Calu3 (cell line): ENCODE measurements at places on chromosomes 3 and 15. TPM values are rescaled to one million over a fixed set of nuclear protein-coding genes. Genes with fewer than 3 reads are reported as not detected.
A peak's percentile ranks its signal among the peaks of the same experiment; 100 is the strongest.

Gene EXD1
- total RNA-seq: not detected in 2 replicates

DNA sequence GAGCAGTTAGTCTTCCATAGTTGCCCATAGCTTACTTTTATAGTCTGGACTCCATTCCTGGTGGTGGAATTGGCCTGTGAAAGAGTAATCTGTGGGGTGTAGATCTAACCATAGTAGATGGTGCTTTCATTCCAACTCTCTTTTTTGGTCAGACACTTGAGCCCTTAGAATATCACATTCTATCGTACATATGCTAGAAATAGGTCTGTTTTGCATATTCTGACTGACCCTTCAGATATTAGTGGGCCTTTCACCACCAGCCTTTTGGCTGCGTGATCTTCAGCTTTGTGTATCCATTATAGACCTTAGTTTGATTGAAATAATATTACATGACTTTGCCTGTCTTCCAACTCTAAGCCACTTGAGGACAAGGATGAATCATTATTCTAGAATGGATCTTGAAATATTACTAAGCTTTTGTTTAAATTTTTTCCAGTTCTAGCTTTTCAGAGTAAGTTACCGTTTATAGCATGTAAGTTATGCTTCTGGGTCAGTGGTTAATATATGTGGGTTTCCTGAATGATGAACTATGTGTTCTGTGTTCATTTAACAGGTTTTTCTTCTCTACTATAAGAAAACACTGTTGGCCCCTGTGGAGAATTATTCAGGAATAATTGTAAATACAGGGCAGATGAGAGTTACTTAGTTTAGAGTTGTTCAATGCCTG, 8.7 kb downstream of the RAB7A start:
- no peak for DNase-seq

DNA sequence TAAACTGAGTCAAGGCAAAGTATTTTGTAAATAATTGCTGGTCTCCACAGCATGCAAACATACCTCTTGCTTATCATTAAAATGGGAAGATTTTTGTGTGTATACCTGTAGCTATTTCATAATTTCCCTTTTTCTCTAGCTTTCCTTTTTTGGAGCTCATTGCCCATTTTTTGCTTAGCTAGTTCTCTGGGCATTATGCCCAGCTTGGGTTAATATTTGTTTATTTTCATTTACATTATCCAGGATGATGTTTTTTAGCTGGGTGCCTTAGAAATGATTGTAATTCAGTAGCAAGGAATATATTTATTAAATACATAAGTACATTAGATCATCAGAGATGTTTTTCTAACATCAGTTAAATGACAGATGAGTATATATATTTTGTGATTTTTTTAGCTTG, 1271.7 kb upstream of the GBE1 start:
- no peak for DNase-seq

- DNase-seq: no peak
These were observed 8.7 kb downstream of the SEMA3F start for GRCh38 chr3:50163572-50164455.

Gene TGM4
- 0.14 and 0.39 TPM in 2 replicates for total RNA-seq

- DNase-seq: peak; percentile 15
These were observed 4.9 kb downstream of the MON1A start for GRCh38 chr3:49924683-49925082.

GRCh38 chr15:46786590-46787285, 930.6 kb upstream of the SEMA6D start:
- DNase-seq: no peak

DNA sequence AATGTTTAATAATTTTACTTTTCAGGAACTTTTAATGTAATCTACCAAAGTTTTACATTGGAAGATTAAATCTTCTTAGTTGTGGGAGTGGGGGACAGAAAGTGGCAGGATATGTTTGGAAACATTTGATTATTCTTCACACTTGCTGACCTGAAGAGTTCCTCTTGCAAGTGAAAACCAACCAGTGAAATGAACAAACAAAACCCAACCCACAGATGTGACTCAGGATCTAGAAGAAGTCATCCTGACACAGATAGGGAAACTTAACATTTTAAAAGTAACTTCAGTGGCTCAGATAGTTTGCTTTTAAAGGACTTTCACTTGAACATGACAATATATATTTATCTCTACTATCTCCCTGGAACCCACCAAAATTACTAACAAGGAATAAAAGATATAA, 55.4 kb downstream of the ASTE1 start:
- no peak for DNase-seq

Gene GOLGA6L10
- total RNA-seq: 0.88 and 1.4 TPM in 2 replicates

DNA sequence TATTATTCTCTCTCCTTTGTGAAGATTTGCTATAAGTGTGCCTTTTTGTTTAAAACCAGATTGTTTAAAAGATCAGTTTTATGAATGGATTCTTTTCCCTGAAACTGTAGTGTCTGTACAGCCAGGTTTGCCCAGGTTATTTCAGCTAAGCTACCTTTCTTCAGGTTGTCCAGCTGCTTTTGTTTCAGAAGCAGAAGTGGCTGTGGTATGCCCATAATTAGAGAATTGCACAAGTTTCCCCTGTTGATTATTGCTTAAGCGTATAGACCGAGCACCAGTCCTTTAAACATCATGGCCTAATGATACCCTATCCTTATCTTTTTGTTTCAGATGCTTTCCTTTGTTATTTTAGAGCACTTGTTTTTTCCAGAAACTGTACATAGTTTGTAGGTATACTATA, 10.2 kb downstream of the ASB7 start:
- no peak for DNase-seq

GRCh38 chr3:14959359-14959943, 12.1 kb downstream of the NR2C2 start:
- no peak for DNase-seq

- no peak for DNase-seq
These were observed 37.2 kb upstream of the MASP1 start for GRCh38 chr3:187328691-187329090.

- no peak for DNase-seq
These were observed 55.0 kb upstream of the CTDSPL start for GRCh38 chr3:37806505-37807200.

- peak; percentile 39 for DNase-seq
These were observed 8.3 kb downstream of the BDH1 start for GRCh38 chr3:197547306-197548011.

DNA sequence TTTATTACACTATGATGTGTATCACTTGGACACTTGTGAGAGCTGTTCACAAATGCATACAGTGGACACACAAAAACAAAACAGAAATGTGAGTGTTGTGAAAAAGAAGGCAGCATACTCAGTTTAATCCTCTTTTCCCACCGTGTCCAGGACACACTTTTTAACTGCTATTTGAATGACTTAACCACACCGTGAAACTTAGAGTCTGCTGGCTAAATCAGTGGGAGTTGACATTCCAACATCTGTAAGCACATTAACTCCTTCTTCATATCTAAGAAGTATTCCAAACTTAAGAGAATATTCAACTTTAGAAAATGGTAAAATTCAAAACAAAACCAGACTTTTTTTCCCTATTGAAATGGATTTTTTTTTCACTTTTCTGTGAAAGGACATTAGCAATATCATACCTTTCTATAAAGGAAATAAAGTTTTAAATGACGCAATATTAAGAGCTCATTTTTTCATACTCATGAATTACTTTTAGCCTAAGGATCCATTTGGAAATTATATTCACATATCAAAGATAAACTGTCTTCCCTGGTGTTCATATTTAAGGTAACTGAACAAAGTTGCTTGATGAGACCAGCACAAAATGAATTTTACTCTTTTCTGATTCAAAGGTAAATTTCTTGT, 316.6 kb downstream of the RBMS3 start:
- DNase-seq: no peak

DNA sequence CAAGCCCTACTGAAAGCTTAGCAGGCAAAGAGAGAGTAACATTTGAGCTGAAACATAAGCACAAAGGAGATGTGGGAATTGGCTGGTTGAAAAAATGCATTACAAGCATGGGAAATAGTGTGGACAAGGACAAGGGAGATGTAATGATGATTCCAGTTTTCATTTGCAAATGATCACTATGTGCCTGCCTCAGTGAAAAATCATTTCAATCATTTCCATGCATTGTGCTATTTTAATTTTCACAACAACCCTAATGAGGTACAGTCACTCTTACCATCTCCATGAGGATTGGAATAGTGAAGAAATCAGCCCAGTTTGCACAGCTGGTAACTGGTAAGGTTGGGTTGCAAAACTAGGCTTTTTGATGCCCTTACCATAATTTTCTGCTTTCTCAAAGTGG, 123.2 kb downstream of the ARNT2 start:
- DNase-seq: no peak

DNA sequence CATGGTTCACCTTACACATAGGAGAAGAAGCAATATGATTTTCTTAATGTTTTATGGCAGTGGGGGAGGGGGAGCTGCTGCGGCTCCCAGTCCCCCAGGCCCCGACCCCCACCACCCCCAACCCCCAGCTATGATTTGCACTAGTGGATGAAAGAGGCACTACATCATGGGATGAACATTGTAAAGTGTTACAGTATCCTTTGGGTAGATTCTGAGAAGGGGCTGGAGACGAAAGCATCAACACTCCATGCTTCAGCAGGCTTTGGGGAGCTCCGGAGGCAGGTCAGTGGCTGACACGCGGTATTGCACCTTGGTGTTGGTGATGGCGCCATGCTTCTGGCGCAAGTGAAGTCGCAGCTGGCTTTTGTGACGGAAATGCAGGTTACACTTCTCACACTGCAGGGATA, 19.9 kb upstream of the RTP2 start:
- DNase-seq: no peak

DNA sequence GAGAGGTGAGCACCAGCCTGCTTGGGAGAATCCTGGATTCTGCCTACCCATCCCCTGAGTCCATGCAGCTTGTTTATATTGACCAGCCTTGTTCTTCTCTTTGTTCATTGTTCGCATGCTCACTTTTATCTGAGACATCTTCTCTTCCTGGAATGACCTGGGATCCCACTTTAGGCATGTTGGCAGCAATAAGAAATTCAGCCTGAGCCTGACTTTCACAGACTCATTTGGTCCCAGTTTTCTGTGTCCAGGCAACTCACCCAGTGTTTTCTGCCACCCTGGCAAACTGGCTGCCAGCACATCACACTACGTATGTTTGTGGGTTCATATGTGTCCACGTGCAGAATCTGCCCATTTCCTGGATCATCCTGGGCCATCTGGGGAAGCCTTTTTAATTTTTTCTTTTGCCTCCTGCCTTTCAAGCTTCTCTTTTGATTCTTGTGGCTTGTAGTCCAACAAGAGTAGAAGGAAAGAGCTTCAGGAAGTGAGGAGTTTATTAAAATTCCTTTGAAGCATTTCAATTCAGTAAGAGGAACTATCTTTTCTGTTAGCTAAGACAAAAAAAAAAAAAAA, 199.9 kb downstream of the FNDC3B start:
- no peak for DNase-seq

Gene RYR3
- not detected in 2 replicates for total RNA-seq

DNA sequence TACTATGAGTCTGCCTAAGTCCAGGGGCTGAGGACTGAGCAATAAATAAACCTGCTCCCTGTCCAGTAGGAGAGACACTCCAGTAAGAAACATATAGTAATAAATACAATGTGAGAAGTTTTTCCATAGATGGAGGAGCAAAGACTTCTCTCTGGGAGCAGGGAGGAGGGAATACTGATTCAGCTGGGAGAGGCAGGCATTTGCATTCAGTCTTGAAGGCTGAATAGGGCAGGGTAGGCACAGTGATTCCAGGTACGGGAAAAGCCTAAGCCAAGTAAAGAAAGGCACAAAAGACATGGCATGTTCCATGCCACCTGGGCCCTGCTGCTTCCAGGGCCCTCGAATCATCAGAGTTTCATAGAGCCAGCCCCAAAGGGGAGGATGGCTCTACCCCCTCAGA, 59.6 kb upstream of the GLCE start:
- DNase-seq: no peak

DNA sequence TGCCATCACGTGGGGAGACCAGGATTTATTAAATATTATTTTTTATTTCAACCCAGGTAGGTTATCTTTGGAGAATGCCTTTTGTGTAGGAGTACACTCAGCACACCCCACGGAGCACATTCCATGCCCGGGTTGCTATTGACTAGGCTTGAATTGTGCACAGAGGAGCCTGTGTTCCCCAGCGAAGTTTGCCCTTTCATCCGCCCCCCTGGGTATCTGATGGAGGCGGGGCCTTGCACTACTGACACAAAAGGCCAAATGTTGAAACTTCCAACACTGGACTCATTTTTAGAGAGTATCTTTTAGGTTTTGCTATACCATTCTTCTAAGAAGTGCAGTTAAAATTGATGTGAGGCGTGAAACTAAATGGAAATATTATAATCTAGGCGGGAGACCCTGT, 39.3 kb upstream of the PPP4R2 start:
- peak; percentile 28 for DNase-seq

- no peak for DNase-seq
These were observed 253.7 kb upstream of the TGFBR2 start for GRCh38 chr3:30352410-30353318.

- no peak for DNase-seq
These were observed 251.7 kb upstream of the GOLGA6L4 start for GRCh38 chr15:83983634-83984458.

GRCh38 chr15:29871401-29871800, 49.1 kb upstream of the TJP1 start:
- no peak for DNase-seq

Gene AADACL2
- total RNA-seq: not detected in 2 replicates

GRCh38 chr3:72444656-72445223, 403.5 kb downstream of the SHQ1 start:
- no peak for DNase-seq

Gene PBRM1
- total RNA-seq: 48.5 and 54.9 TPM in 2 replicates

Gene THAP10
- 11.8 and 13.7 TPM in 2 replicates for total RNA-seq

- DNase-seq: no peak
These were observed 784.6 kb downstream of the NR2F2 start for GRCh38 chr15:97114900-97115760.

- DNase-seq: no peak
These were observed 239.1 kb downstream of the MCTP2 start for GRCh38 chr15:94470492-94470891.

GRCh38 chr3:181683563-181683962, 28.2 kb upstream of the SOX2 start:
- DNase-seq: no peak

DNA sequence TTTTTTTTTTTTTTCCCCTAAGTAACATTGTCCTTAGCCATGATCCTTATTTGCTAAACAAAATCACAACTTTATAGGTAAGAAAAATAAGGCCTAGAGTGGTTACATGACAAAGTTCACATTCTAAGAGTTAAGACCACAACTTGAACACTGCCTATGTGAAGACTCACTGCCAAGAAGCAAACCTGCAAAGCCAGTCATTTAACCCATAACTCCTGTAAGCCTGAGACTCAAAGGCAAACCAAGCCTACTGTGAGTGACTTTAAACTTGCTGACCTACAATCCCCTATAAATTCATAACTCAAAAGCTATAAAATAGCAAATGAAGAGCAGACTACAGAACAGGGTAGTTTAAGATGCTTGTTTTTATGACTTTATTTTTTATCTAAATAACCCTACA, 12.9 kb upstream of the ANKRD28 start:
- DNase-seq: no peak

DNA sequence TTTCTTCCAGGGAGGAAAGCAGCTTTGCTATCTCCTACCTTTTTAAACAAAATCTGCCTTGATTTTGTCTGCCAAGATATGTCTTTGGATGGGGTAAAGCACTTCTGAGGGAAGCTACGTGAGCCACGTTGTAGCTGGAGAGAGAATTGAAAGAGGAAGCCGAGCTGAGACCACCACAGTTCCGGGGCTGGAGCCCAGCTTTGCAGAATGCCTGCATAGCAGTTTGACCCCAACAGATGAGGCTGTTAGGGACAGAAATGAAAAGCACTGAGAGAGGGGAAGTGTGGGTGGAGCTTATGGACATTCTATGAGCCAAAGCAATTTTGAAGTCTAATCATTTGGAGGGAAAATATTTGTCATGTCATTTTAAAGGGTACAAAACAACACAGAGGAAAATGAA, 45.4 kb downstream of the LIPC start:
- DNase-seq: no peak
